Activated naive CD4-positive, alpha-beta T cell treated with anti-CD3 and anti-CD28 coated beads, Interleukin-2, amount 50 U/mL, for 72 hours (primary cell): ENCODE measurements at places on chromosomes 3 and 15. TPM values are rescaled to one million over a fixed set of nuclear protein-coding genes. Genes with fewer than 3 reads are reported as not detected.

TGM5 gene
- total RNA-seq: not detected

ACKR2 gene
- total RNA-seq: 1.0 TPM

P2RY14 gene
- total RNA-seq: 0.68 TPM

ALDH1A2 gene
- not detected for total RNA-seq

SPTSSB gene
- total RNA-seq: not detected

CFAP92 gene
- not detected for total RNA-seq

C3orf62 gene
- total RNA-seq: 4.3 TPM

PIGZ gene
- 1.1 TPM for total RNA-seq

CCK gene
- total RNA-seq: not detected

SGO1 gene
- 38.0 TPM for total RNA-seq

LRTM1 gene
- total RNA-seq: not detected

IQCH gene
- total RNA-seq: 2.3 TPM

PLSCR5 gene
- not detected for total RNA-seq

CD200 gene
- total RNA-seq: 63.3 TPM

GREM1 gene
- total RNA-seq: not detected

ASB14 gene
- total RNA-seq: not detected
